ENCODE measurements at places on chromosomes 13 and 19. TPM values are rescaled to one million over a fixed set of nuclear protein-coding genes. Genes with fewer than 3 reads are reported as not detected.

Gene ANKRD24
- polyA plus RNA-seq = 2.0 TPM

Gene TBC1D4
- polyA plus RNA-seq = 18.2 TPM

Gene LIPE
- polyA plus RNA-seq = 10.1 TPM

Gene TNNT1
- polyA plus RNA-seq = 597 TPM

Gene NLRP7
- not detected for polyA plus RNA-seq

Gene NEK5
- 0.69 TPM for polyA plus RNA-seq

- no peak for DNase-seq
Observed at GRCh38 chr13:43304945-43305344, 281.6 kb downstream of the DNAJC15 start.

- no peak for DNase-seq
Observed at GRCh38 chr13:32707471-32707870, 121.2 kb downstream of the PDS5B start.

DNA sequence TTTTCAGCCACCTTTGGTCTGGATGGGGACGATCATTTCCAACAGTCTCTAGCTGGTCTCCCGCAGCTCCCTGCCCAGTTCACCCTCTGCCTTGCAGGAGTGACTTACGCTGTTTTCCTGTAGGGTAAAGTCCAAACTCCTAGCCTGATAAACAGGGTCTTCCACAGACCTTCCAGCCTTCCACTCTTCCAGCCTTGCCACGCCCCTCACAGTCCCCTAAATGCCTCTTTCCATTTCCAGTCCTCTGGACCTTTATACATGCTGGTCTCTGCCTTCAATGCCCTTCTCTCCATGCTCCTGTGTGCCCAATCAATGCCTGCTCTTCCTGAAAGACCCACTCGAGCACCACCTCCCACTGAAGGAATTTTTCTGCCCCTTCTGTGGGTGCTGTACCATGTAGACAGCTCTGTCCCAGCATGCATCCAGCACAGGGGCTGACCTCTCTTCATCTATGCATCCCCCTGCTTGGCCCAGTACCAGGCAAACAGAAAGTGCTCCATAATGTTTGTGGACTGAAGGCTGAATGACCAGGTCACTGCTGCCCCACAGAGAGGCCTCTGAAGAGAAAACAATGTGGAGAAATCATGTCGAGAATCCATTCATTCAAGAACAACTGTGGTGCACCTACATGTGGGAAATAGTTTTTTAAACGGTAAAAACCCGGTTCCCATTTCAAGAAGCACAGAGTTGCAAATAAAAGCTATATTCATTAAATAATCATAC lies 4.6 kb downstream of the ATP7B start:
- DNase-seq = no peak

- DNase-seq = no peak
Observed at GRCh38 chr13:113981611-113982295, 7.9 kb upstream of the C13orf46 start.

DNA sequence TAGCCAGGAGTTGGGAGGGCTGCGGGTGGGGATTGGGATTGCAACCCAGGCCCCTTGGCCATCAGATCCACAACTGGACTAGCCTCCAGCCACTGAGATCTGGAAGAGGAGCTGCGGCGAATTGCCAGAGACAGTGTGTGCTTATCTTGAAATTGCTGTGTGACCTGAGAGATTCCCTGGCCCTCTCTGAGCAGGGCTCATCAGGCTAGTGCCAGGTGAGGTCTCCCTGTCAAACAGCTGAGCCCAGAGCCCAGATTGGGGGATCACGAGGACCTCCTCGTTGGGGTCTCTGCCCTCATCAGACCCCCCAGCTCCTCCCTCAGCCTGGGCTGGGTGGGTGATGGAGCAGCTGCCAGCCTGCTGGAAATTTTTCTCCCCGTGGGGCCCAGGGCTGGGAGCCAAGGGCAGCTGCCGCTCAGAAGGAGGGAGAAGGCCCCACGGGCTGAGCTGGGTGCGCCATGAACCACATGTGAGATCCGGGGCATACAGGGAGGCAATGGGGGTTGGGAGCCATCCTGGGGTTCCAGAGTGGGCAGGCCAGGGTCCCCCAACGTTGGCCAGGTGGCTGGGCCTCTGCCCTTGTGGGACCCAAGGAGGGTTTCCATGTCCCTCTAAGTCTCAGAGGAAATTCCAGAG lies 7.2 kb downstream of the FUT5 start:
- no peak for DNase-seq

- no peak for DNase-seq
Observed at GRCh38 chr19:56617531-56617930, 22.4 kb downstream of the ZNF71 start.

DNA sequence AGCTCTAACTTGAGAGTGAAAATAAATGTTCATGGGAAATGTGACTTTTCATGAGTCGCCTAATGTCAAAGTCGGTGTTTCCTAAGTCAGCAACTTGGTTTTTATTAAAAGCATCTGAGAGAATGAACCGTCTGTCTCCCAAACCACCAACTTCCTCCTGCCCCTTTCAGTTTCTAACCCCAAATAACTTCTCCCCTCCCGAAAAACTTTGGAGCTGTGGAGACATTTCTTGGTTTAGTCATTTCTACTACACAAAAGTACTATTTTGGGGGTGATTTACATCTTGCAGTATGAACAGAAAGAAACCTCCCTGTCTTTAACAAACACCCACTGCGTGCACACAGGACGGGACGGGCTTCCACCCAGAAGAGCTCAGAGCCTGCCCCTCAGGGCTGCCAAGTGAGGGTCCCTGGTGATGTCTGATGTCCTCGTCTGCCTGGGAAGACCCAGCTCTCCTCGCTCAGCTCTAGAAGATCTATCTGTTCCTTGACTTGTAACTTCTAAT lies 65.0 kb downstream of the RASA3 start:
- DNase-seq = peak; percentile 64

GRCh38 chr13:23979361-23980159 lies 82.3 kb upstream of the C1QTNF9B start:
- DNase-seq = peak; percentile 90

DNA sequence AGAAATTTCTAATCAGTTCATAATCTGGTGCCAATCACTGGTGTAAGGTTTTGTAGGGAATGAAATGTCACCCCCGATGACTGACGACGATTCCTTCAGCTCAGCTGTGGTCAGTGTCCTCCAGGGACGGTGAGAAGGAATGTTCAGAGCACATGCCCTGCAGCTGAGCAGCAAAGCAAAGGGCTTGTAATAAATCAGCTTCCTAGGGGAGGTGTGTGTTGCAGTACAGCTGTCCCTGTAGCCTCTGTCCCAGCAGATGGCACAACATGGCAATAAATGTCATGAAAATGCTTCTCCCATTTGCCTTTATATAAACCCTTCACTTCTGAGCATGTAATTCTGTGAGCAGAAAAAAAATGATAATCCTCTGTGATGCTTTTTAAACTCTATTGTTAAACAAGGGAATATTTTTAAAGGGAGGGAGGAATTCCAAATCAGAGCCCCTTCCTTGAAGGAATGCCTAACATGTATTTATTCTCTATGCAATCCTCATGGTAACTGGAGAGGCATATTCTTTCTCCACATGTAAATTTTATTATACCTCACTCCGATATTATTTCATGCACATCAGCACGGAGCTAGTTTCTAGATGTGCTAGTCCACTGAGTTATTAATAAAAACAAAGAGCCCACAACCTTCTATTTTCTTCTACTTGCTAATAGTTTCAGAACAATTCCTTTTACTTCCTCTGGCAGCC lies 102.5 kb downstream of the FAM216B start:
- DNase-seq = peak; percentile 89

- peak; percentile 78 for DNase-seq
Observed at GRCh38 chr13:98480915-98481877, 95.7 kb downstream of the STK24 start.

DNA sequence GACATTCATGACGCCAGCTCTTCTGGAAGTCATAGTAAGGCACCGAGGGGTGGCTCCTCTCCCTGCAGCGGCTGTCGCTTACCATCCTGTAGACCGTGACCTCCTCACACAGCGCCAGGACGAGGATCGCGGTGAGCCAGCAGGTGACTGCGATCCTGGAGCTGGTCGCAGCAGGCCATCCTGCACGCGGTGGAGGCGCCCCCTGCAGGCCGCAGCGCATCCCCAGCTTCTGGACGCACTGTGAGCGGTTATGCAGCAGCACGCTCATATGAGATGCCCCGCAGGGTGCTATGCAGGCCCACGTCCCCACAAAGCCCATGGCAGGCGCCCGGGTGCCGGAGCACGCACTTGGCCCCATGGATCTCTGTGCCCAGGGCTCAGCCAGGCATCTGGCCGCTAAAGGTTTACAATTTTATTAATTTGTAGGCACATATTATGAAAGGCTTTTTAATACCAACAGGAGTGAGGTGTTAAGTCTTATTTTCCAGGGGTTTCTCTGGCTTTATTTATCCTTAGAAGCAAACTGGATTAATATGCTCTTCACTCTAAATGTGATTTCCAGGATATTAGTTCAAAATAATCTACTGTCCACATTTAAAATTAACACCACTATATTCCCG lies 35.6 kb upstream of the PSPC1 start:
- no peak for DNase-seq

- peak; percentile 30 for DNase-seq
Observed at GRCh38 chr19:19866611-19867248, 1.0 kb downstream of the ZNF253 start.

GRCh38 chr13:69142101-69142500 lies 965.5 kb upstream of the ATXN8OS start:
- DNase-seq = no peak

- DNase-seq = no peak
Observed at GRCh38 chr19:38744298-38744681, at the start of gene CAPN12. Gene CAPN12, minus strand, starts transcription at chr19:38744474. Its CDS starts 309 bp downstream, at chr19:38744165.

All from muscle of leg (tissue), 16 donors.